ENCODE measurements at places on chromosomes 5 and 9. TPM values are rescaled to one million over a fixed set of nuclear protein-coding genes. Genes with fewer than 3 reads are reported as not detected.

The NIM1K gene
- total RNA-seq = 0.08 TPM

The PCDHB14 gene
- 0.08 TPM for total RNA-seq

The RABEPK gene
- total RNA-seq = 44.1 TPM

The PARP8 gene
- 0.16 TPM for total RNA-seq

The LCN15 gene
- total RNA-seq = not detected

The HARS1 gene
- total RNA-seq = 78.1 TPM

The SEC24A gene
- 16.1 TPM for total RNA-seq

The FOXD4L5 gene
- not detected for total RNA-seq

Data from A549 treated with RU486 at 1 μM for 4 hours (cell line).